AG08396 (cell line): ENCODE measurements at places on chromosomes 16 and 17.

DNA sequence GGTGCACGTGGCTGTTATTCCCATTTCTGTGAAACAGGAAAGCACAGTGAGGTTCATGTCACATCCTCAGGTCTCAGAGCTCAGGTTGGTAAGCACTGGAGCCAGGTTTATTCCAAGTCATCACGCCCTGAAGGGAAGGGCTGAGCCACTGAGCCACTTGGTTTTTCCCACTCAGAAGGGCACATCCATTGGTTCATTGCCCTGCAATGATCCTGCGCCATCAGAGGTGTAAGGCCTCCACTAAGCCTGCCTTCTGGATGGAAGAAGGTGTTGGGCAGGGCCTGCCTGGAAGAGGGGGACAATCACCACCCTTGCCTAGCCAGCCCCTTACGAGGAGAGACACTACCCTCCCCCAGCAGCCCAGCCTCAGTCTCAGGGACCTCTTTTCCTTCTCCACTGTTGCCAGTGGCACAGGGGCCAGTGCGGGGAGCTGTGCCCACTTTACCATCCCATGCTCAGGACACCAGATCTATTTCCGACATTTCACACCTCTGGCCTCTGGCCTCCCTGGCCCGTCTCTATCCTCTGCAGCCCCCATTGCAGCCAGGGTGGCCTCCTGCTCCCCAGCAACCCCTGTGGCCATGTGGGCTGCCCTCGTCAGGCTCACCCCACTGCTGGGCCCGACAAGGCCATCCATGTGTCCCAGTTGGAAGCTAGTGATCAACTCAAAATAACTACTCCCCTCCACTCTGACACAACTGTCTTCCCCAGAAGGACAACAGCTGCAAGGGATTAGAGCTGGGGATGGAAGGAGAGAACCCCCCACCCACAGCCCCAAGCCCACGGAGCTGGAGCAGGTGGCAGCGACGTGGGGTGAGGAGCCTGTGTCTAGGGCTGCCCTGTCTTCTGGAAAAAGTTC is 29.9 kb downstream of the CFAP20 start:
- no peak for DNase-seq

- DNase-seq, result no peak
Observed at GRCh38 chr17:4098521-4099209, 44.2 kb downstream of the ZZEF1 start.

DNA sequence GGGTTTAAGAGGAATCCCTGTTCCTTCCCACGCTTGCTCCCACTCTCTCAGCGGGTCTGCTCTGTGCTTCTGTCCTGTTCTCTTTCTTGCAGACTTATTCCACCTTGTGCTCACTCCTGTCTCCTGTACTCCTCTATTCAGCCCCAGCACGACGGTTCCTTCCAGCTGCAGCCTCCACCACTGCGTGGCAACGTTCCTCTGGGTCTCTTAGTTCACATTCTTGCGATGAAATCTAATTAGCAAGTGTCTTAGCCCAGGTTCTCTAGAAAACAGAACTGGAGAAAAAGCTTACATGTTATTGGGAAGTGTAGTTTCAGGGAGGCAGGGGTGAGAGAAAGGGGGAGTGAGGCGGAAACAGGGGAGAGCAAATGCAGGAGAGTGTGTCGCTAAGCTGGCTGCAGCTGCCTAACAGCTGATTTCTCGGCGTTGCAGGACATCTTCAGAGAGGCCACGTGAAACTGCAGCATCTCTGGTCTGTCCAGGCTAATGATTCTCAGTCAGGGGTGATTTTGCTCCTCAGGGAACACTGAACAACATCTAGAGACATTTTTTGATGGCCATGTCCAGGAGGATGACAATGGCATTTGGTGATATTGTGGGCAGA is 213.2 kb upstream of the NLRP1 start:
- DNase-seq, result no peak

DNA sequence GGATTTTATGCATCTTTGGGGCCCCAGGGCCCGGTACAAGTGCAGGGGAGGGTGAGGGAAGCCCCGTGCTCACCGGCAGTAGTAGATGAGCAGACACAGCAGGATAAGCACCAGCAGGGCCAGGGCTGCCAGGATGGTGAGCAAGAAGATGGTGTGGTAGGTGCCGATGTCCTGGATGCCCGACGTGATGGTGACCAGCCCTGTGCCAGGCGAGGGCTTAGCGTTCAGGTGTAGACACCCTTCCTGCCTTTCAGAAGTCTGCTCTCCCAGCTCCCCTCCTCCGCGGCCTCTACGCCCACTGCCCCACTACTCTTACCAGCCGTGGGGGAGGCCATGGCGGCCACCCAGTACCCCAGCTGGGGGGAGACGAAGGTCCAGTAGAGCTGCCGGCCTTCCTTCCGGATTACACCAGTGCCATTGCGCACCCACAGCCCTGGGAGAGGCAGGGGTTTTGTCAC is 8.0 kb downstream of the FAM171A2 start:
- DNase-seq, result no peak

DNA sequence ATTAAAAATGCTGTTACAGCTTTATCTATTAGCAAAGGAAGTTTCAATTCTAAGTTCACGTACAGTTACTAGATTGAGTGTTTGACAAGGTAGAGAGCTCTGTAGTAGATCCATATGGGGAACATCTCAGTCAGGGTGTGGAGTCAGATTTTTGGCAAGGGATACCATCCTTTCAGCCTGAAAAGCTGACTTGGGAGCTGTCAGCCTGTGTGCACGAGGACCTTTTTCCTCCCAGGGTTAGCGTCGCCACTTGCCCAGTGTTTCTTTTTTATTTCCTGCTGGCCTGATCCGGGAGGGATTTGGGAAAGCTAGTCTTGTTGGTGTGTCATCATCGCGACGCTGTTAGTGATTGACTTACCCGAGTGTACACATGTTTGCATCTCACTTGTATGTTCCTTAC is 29.5 kb downstream of the WWOX start:
- no peak for DNase-seq

- no peak for DNase-seq
Observed at GRCh38 chr16:89324056-89325010, 106.8 kb downstream of the ZNF778 start.

DNA sequence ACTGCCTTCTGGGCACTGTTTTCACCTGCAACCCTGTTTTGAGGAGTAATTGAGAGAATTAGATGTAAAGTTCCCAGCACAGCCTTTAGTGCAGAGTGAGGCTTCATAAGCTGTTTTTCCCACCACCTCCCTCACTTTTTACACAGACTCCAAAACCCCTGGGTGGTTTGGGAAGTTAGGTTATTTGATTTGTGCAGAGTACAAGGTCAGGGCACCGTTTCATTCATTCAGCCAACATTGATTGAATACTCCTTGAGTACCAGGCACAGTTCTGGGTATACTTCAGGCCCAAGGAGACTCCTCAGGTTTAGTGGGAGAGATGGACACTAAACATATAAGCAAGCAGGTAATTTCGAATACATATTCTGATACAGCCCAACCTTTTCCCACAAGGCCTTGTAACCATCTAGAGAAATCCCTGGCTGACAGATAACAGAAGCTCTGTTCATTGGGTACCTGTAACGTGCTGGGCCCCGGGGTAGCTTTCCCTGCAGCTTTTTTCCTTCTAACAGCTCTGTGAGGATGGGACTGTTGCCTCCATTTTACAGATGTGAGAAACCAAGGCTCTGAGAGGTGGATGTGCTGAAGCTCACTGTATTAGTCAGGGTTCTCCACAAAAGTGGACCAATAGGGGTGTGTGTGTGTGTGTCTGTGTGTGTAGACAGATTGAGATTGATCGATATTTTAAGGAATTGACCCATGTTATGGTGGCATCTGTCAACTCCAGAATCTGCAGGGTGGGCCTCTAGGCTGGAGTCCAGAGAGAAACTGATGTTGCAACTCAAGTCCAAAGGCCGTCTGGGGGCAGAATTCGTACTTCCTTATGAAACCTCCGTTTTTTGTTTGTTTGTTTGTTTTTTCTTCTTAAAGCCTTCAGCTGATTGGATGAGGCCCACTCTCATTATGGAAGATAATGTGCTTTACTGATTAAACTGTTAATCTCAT is 234.7 kb downstream of the SNX29 start:
- DNase-seq, result no peak

GRCh38 chr17:18230288-18231141 is 5.1 kb downstream of the LLGL1 start:
- no peak for DNase-seq
